Activated CD8-positive, alpha-beta memory T cell treated with anti-CD3 and anti-CD28 coated beads, Interleukin-2, amount 50 U/mL, for 48 hours (primary cell): ENCODE measurements at places on chromosomes 1 and 21.

DNA sequence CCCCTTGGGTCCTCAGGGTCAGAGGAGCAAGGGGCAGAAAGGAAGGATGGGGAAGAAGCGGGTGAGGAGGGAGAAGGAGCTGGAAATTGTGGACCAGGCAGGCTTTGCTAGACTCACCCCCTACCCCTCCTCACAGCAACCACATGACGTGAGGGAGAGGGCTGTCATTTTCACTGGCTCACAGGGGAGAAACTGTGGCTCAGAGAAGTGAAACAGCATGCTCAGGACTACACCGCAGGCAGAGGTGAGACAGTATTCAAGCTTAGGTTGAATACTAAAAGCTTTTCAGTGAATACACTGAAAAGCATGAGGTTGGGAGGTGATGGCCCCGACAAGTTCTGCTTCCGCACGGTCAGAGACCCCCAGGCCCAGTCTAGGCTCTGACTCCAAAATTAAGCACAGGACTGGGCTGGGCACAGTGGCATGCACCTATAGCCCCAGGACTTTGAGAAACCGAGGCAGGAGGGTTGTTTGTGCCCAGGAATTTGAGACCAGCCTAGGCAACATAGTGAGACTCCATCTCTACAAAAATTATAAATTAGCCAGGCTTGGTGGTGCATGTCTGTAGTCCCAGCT, 1.2 kb upstream of the CLEC20A start:
- DNase-seq, result no peak

- DNase-seq, result no peak
These were observed 25.3 kb upstream of the ZNF697 start for GRCh38 chr1:119673171-119673940.

DNA sequence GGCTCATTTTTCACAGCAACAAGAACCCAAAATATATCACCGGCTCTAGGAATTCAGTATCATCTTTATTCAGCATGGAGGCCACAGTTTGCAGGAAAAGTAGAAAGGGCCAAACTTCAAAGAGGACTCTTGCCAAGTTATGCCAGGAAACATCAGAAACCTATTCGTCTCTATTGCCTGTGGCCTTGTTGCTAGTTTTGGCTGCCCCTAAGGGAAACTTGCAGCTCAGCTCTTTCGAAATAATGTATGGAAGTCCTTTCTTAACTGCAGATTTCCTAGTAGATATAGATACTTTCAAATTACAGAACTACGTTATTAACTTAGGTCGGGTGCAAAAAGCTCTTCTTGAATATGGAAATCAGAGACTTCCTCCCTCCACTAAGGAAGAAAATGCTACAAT, 4.2 kb upstream of the NENF start:
- no peak for DNase-seq

GRCh38 chr21:42539342-42539741, 25.7 kb downstream of the SLC37A1 start:
- no peak for DNase-seq

- no peak for DNase-seq
These were observed 9.9 kb downstream of the PLOD1 start for GRCh38 chr1:11944358-11944931.
